ENCODE measurements at places on chromosomes 2 and 18.
A peak's percentile ranks its signal among the peaks of the same experiment; 100 is the strongest.

- DNase-seq = no peak
Observed at GRCh38 chr18:47987388-47987699, 56.9 kb upstream of the SMAD2 start.

DNA sequence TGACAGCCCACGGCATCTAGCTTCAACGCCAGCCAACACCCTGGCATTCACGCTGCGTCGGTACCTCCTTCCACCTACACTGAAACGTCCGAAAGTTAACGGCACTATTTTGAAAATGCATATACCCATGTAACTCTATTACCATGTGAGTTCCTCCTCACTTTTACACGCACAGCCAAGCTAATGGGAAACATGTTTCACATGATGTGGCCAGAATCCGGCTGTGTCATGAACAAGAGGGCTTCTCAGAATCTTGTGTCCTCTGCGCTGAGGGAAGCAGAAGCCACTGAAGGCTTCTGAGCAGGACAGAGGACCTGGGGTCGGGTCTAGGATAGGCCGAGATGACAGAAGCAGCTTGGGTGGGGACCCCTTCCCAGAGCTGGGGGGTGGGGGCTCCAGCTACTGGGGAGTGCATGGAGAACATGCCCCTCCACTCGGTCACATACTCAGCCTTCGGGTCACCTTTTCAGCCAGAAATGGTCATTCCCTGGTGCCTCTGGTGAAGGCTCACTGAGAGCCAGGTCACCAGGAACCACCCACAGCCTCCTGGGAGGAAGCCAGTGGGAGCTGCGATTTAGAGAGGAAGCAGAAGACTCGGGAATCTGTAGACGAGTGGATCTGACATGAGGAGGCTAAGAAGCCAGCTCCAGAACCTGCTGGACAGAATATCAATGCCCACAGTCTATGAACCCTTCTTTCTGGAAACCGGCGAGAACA lies 41.5 kb downstream of the HDAC4 start:
- DNase-seq = no peak

DNA sequence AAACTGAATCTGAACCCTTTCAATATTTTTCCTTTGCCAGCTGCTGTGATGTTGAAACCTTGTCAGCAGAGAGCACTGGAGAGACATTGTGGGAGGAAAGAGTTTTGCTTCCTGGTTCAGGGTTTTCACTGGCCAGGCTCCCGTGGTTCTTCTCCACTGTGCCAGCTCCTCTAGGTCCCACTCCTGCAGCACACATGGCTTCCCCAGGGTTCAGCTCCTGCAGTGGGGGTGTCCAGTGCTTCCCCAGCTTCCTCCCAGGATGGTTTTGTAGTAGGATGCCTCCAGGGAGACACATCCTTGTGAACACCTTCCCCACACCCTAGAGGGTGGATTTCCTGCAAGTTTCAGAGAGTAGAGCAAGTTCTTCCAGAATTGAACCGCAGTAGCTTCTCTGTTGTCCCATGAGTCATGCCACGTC lies 24.0 kb upstream of the SULT1C3 start:
- DNase-seq = no peak

- DNase-seq = no peak
Observed at GRCh38 chr18:80239830-80240229, 7.5 kb downstream of the PARD6G start.

GRCh38 chr18:35122586-35123224 lies 81.5 kb downstream of the MAPRE2 start:
- DNase-seq = peak; percentile 49

DNA sequence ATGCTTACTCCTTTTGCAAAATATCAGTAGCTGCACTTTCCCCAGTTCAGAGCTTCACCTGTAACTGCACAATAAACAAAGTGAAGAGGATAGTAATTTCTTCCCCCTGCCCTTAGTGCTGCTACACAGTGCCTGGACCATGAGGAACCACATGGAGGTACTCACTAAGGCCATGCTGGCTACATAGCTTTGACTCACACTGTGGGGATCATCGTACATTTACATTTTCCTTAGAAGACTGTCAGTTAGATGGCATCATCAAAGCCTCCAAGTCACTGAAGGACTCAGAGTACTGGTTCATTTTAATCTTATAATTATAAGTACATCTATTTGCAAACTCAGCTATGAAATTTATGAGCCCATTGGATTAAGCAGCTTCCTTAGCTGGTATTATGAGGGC lies 1416.5 kb upstream of the CELF4 start:
- DNase-seq = no peak

DNA sequence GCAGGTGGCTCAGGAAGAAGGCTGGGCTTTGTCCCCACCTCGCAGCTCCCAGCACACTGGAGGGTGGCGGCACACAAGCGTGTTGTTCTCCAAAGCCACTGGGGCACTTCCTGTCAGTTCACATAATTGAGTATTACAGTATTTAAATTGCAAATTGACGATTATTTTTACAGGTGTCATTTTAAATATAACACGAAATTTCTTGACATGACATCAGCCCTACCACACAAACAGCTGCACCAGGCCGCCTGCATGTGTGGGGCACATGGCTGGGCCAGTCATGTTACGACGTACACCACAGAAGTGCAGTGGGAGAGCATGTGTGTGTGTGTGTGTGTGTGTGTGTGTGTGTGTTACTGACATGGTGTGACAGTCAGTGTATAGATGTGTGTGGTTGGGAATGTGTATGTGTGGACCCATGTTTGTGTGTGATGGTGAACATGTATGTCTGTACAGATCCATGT lies 155.6 kb downstream of the TTC32 start:
- no peak for DNase-seq

DNA sequence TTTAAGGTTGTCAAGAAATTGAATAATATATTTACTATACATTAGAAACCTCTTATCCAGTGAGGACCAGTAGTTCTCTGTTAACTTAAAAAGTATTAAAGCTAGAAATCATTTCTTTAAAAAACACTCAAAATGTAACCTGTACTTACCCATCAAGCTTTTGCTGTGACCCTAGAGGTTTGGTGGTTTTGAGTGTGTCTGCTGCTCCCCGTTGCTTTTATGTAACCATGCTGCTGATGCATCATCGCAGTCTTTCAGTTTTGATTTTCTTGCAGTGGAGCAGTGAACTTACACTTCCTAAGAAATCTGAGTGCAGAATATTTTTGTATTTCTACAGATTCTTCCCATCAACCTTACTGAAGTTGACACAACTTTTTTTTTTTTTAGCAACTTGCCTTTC lies 34.2 kb downstream of the MRPS9 start:
- DNase-seq = no peak

DNA sequence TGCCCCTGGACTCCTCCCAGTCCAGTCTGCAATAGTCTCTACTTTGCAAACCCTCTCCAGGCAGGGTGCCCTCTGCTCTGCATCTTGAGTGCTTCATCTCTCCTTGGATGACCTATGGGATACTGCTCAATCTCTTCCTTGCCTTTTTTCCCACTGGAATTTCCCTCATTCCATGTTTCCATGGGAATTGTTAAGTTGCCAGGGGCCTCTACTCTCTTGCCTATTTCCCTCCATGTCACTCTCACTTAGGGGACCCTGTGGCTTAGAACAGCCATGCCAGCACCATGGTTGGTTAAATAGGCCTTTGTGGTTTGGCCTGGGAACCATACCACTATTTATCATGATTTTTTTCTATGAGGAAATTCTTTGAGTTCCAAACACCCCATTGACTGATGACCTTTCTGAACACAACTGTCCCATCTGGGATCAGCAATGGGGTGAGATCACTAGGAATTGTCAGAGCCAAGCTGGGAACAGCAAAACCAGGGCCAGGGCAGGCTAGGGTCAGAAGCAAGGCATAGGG lies 91.4 kb upstream of the RBMS1 start:
- no peak for DNase-seq

DNA sequence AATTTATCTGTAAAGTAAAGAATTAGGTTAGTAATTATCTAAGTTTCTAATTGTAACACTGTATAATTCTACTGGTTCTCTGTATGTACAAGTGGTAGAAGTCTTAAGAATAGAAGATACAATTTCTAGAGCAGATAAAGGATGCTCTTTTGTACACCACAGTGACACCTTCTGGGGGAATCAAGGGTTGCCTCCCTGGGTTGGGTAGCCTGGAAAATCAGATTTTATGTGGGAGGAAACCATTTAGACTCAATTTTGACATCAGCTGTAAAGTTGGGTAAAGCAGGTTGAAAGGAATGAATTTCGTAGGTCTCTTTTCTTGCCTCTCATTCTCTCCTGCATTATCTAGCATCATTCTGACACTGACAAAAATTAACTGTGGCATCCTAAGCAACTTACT lies 354.8 kb downstream of the DCC start:
- DNase-seq = peak; percentile 56

Data from WERI-Rb-1 (cell line).